GM18507 (cell line): ENCODE measurements at places on chromosomes 5 and 9.

GRCh38 chr5:55850839-55851674, at the start of gene IL31RA:
Gene IL31RA (plus strand): TSS chr5:55851357. CDS start chr5:55851571, 214 bp downstream.
- DNase-seq, result no peak

- DNase-seq, result no peak
These were observed 139.6 kb downstream of the MAN2A1 start for GRCh38 chr5:109829331-109829730.

- no peak for DNase-seq
These were observed 1.2 kb downstream of the PTBP3 start for GRCh38 chr9:112332214-112332613.

DNA sequence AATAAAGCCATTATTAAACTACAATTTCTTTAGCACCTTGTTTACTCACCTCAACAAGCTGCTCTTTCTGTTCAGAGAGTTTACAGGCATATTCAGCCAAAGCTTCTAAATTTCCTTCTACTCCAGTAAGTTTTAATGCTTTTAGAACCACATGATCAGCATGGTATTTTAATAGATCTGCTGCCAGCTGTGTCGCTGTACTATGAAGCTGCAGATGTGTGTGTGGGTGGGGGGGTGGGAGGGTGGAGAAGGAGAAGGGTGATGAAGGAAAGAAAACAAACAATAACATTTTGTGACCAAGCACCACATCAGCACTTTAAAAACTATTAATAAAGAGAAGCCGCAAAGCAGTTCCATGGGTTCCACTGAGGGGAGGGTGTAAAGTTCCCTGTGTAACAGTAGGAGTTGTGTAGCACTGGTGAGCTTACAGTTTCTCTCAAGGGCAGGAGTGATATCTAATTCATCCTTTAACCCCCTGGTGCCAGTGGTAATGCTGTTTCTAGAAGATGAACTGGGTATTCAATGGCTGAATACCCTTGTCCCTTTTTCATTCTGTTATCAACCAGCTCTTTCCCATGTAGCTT, 38.5 kb downstream of the ABITRAM start:
- no peak for DNase-seq

- no peak for DNase-seq
These were observed 146.2 kb upstream of the RASA1 start for GRCh38 chr5:87121304-87122150.

- DNase-seq, result no peak
These were observed 36.2 kb upstream of the OTULIN start for GRCh38 chr5:14628346-14628745.

DNA sequence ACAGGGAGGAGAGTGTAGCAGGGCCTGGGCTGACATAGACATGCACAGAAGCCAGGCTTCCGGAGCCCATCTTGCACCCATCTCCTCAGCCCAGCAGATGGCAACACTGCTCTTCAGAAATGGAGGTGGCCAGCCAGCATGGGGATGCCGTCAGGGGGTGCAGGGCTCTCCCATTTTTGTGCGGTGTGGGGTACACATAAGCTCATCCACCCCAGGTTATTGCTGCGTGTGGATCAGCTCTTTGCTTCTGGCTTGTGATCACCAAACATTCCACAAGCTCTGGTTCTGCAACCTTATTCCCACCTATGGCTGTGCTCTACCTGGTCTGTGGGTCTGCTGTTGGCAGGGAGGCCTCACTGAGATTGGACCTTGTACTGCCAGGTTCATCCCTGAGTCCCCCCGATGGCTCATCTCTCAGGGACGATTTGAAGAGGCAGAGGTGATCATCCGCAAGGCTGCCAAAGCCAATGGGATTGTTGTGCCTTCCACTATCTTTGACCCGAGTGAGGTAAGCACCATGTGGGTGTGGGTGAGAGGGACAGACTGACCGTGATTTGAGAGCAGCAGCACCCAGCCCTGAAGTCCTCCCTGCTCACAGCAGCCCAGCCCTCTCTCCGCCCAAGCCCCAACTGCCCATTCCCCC, 17.3 kb downstream of the SLC22A5 start:
- peak; percentile 70 for DNase-seq
